Aortic smooth muscle cell (primary cell): ENCODE measurements at places on chromosomes 1 and 21. TPM values are rescaled to one million over a fixed set of nuclear protein-coding genes. Genes with fewer than 3 reads are reported as not detected.

ISG20L2 gene
- 7.7 and 7.8 TPM in 2 replicates for total RNA-seq

MAP3K7CL gene
- total RNA-seq: 20.2 and 50.9 TPM in 2 replicates

DENND2C gene
- total RNA-seq: 2.4 and 2.6 TPM in 2 replicates

CD52 gene
- not detected in 2 replicates for total RNA-seq

MYBPH gene
- total RNA-seq: 0.06 TPM in 1 of 2 replicates, not detected in the other

TGFB2 gene
- 5.7 and 12.4 TPM in 2 replicates for total RNA-seq
